ENCODE measurements at places on chromosomes 12 and 14. TPM values are rescaled to one million over a fixed set of nuclear protein-coding genes. Genes with fewer than 3 reads are reported as not detected.

- peak; percentile 92 for DNase-seq
- H3K27me3 ChIP-seq: no peaks in the 10 kb centered on the region
- H3K4me1 ChIP-seq: peaks cover 4% of the 10 kb centered on the region
- no peak overlapping the region for H3K27ac ChIP-seq
- H3K4me3 ChIP-seq: no peak overlapping the region
Observed at GRCh38 chr14:104639885-104640548, 35.4 kb upstream of the TMEM179 start.

DNA sequence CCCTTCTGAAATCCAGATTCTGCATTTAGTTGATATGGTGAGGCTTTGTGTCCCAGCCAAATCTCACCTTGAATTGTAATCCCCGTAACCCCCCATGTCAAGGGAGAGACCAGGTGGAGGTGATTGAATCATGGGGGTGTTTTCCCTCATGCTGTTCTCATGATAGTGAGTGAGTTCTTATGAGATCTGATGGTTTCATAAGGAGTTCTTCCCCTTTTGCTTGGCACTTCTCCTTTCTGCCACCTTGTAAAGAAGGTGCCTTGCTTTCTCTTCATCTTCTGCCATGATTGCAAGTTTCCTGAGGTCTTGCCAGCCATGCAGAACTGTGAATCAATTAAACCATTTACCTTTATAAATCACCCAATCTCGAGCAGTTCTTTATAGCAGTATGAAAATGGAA, 23.1 kb upstream of the C12orf42 start:
- DNase-seq: no peak
- no peaks in the 10 kb centered on the region for H3K36me3 ChIP-seq
- no peaks in the 10 kb centered on the region for H3K27me3 ChIP-seq
- no peak overlapping the region for H3K27ac ChIP-seq

GRCh38 chr14:102949062-102949800, 26.8 kb downstream of the AMN start:
- no peak for DNase-seq
- H3K36me3 ChIP-seq: peaks cover 94% of the 10 kb centered on the region
- no peak overlapping the region for H3K4me3 ChIP-seq
- H3K4me1 ChIP-seq: no peaks in the 10 kb centered on the region
- H3K27me3 ChIP-seq: no peaks in the 10 kb centered on the region

GRCh38 chr14:28784096-28785048, 17.8 kb downstream of the FOXG1 start:
- H3K36me3 ChIP-seq: no peaks in the 10 kb centered on the region
- H3K4me3 ChIP-seq: no peak overlapping the region
- no peak for DNase-seq

- no peaks in the 10 kb centered on the region for H3K27me3 ChIP-seq
- no peaks in the 10 kb centered on the region for H3K36me3 ChIP-seq
- no peak for DNase-seq
- no peak overlapping the region for H3K27ac ChIP-seq
Observed at GRCh38 chr12:93626160-93626559, 51.0 kb upstream of the CRADD start.

DNA sequence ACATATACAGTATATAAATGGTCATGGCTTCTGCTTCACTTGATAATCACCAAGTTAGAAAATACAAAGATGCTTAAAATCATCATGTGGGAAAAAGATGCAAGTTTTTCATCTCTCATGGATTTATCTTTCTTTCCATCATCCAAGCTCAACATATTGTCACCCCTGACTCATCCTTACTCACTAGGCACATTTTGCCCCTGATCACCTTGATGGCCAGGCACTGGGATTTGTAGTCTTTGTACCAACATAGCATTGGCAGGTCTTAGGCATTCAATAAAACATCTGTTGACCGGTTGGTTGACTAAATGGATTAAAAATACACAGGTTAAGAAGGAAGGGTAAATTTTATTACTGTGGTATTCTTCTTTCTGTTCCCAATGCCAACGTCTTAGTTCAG, 28.1 kb downstream of the KLHDC2 start:
- no peaks in the 10 kb centered on the region for H3K4me1 ChIP-seq
- H3K27ac ChIP-seq: no peak overlapping the region
- H3K27me3 ChIP-seq: no peaks in the 10 kb centered on the region
- no peak overlapping the region for H3K4me3 ChIP-seq
- H3K36me3 ChIP-seq: peaks cover 69% of the 10 kb centered on the region

GRCh38 chr14:101251812-101252442, 309.4 kb upstream of the DIO3 start:
- H3K4me3 ChIP-seq: no peak overlapping the region
- H3K27me3 ChIP-seq: no peaks in the 10 kb centered on the region
- H3K4me1 ChIP-seq: no peaks in the 10 kb centered on the region
- DNase-seq: no peak
- H3K27ac ChIP-seq: no peak overlapping the region

The KCNA5 gene
- not detected for total RNA-seq

The NAA25 gene
- total RNA-seq: 16.6 TPM

DNA sequence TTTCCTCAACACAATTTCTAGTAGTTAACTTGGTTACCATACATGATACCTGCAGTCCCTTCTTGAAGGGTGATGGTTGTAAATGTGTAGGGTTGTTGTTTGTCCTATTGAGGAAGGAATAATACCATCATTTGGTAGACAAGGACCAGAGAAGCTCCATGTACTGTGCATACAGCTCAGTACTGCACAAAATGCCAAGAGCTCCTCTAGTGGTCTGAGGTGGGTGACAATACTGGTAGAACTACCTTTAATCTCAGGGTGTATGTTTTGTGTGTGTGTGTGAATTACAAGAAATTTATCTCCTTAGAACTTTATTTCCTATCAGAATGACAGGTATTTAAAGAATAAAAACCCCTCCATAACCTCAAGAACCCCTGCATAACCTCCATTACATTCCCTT, 575.3 kb downstream of the TMTC2 start:
- H3K27me3 ChIP-seq: no peaks in the 10 kb centered on the region
- no peak overlapping the region for H3K4me3 ChIP-seq
- no peak for DNase-seq
- H3K36me3 ChIP-seq: no peaks in the 10 kb centered on the region

The IGF1 gene
- 23.9 TPM for total RNA-seq

The AMN gene
- total RNA-seq: 14.9 TPM

DNA sequence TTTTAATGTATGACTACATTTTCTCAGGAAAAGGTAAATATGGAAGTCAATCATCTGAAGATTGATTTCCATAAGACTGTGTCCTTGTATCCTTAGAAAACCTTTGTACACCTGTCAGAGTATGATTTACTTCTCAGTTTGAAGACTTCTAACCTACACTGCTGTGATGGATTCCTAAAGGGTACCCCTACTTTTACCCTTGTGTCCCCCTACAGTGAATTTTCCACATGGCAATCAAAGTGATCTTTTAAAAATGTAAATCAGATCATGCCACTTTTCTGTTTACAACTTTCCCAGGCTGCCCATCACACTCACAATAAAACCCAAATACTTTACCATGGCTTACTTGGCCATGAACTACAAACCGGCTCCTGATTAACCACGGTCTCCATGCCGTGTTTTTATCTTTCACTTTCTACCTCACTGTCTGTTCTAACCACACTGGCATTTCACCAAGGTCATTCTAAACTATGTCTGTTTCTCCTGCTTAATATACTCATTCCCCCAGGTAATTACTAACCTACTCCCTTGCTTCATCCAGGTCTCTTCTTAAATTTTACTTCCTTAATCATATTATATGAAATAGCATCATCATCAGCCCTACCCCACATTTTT, 8.1 kb downstream of the DNAI7 start:
- no peak overlapping the region for H3K4me3 ChIP-seq
- no peak for DNase-seq
- no peaks in the 10 kb centered on the region for H3K36me3 ChIP-seq
- H3K4me1 ChIP-seq: no peaks in the 10 kb centered on the region
- H3K27ac ChIP-seq: no peak overlapping the region

- DNase-seq: no peak
- H3K36me3 ChIP-seq: no peaks in the 10 kb centered on the region
- H3K4me3 ChIP-seq: no peak overlapping the region
- peaks cover 10% of the 10 kb centered on the region for H3K4me1 ChIP-seq
Observed at GRCh38 chr14:20970647-20970982, 15.3 kb downstream of the RNASE2 start.

The P2RX2 gene
- total RNA-seq: 1.2 TPM

The KLRC2 gene
- total RNA-seq: 9.7 TPM

DNA sequence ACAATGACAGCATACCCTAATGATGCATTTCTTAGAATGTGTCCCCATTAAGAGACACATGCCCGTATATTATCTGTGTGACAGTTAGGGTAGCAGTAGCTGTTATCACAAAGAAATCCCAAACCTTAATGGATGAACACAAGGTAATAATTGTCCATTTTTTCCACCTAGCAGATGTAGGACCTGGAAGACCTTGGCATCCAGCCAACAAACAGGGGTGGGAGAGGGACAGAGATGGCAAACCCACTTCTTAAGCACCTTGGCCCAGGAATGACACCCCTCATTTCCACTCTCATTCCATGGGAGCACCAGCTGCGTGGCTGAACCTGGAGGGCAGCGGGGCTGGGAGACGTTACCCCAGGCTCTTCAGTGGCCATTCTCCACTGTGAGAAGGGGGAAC, 679.0 kb downstream of the AACS start:
- H3K27ac ChIP-seq: no peak overlapping the region
- H3K4me3 ChIP-seq: no peak overlapping the region
- H3K4me1 ChIP-seq: no peaks in the 10 kb centered on the region
- DNase-seq: no peak

DNA sequence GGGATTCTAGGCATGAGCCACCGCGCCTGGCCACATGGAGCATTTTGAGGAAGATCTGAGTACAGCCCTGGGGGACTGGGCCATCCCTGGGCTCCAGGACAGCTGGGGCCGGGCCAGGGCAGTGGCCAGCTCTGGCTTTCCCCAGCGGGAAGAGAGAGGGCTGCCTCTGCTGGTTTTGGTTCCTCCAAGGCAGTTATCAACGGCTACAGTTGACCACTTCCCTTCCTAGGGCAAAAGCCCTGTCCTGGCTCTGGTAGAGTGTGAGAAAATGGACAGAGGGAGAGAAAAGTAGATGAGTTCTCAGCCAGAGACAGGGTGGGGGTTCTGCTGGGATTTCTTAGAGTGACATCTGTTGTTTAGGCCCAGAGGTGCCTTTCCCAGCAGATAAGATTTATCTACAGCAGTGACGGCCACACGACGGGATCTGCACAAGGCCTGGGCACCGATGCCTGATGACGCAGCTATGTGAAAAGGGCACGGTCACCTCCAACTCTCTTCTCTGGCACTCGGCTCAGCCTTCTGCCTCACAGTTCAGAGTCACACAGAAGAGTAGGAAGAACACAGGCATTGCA, 5.5 kb upstream of the HVCN1 start:
- no peaks in the 10 kb centered on the region for H3K36me3 ChIP-seq
- peaks cover 20% of the 10 kb centered on the region for H3K4me1 ChIP-seq
- DNase-seq: peak; percentile 60
- H3K4me3 ChIP-seq: no peak overlapping the region
- peak overlapping the region; percentile 76 for H3K27ac ChIP-seq

The EPYC gene
- not detected for total RNA-seq

DNA sequence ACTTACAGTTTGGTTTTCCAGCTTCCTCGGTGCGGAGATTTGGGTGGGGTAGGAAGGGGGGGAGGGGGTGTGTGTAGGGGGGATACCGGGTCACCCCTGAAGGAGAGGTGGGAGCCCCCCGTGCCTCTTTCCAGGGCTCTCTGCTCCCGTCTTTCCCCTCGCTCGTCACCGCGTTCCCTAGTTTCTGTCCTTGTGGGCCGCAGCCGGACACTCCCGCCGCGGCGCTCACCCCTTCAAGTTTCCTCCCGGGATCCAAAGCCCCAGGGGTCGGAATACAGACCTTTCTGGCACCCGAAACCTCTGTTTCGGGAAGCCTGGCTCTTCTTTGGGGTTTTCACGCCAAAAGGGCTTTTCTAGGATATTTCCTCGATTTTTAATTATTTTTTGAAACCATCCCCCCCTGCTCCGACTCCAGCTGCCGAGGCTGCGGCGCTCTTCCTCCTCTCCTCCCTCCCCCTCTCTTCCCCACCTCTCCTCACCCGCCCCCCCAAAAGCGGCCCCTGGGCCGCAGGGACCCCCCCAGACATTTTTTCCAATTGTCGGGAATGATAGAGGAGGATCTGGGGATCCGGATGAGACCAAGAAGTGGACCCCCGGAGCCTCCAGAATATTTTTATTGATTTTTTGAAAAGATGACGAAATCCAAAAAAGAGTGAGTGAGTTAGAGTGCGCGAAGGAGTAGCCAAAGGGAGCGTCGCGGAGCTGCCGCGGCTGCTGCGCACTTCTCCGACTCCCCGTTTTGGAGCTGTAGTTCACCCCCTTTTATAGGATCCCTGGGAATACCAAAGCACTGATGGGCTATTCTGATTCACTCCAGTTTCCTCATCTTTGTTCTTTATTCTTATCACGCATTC, 1.7 kb downstream of the CCND2 start:
- peak overlapping the region; percentile 79 for H3K27ac ChIP-seq
- DNase-seq: peak; percentile 81
- H3K4me1 ChIP-seq: peaks cover 89% of the 10 kb centered on the region
- no peaks in the 10 kb centered on the region for H3K36me3 ChIP-seq
- H3K4me3 ChIP-seq: peak overlapping the region; percentile 74
- peaks cover 27% of the 10 kb centered on the region for H3K27me3 ChIP-seq

The A2ML1 gene
- total RNA-seq: not detected

The PMCH gene
- total RNA-seq: not detected

- H3K4me3 ChIP-seq: no peak within 1 kb of the TSS
- H3K27ac ChIP-seq: no peak within 1 kb of the TSS
Observed at GRCh38 chr14:59919570-59920377, at the start of gene LRRC9. Gene LRRC9 (plus strand): TSS chr14:59920144.

DNA sequence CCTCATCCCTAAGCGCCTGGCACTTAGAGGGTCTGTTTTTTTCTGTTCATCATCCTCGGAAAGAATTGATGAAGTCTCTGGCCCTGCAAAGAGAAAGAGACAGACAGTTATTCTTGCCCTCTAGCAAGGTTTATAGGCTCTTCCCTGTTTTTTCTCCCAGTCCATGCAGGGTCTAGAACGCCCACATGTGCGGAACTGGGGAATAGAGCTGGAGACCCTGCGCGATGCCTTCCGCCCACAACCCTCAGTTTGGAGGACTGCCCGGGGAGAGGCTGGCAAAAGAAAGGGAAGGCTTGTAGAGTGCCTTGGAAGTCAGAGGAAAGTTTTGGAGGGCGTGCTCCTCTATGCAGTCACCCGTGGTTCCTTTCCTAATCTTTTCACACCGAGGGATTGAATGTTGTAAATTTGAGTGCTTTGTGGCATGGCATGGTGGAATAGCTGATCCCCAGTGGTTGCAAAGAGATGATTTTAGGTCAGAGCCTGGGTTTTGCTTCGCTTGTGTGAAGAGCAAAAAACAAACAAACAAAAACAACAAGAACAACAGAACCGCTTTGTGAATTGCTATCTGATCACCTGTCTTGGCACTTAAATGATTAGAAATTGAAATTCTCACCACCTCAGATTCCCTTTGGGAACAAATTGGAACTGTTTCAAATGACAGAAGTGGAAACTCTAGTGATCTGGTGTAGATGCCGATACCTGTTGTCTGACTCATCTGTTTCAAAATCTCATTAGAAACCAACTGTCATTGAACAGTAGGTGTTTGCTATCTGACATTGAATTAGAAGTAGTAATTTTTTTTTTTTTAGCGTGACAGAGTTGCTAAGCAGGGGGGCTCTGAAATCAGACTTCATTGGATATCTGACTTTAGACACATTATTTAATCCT, 947 bp downstream of the GAS2L3 start:
- H3K27me3 ChIP-seq: no peaks in the 10 kb centered on the region
- peak overlapping the region; percentile 34 for H3K4me3 ChIP-seq
- peaks cover 12% of the 10 kb centered on the region for H3K4me1 ChIP-seq
- H3K36me3 ChIP-seq: no peaks in the 10 kb centered on the region
- no peak for DNase-seq

The TMEM132C gene
- total RNA-seq: 1.1 TPM

- H3K27ac ChIP-seq: peak overlapping the region; percentile 11
- H3K4me1 ChIP-seq: peaks cover 13% of the 10 kb centered on the region
- no peaks in the 10 kb centered on the region for H3K36me3 ChIP-seq
- no peaks in the 10 kb centered on the region for H3K27me3 ChIP-seq
- H3K4me3 ChIP-seq: no peak overlapping the region
- DNase-seq: no peak
Observed at GRCh38 chr14:75252254-75252837, 26.3 kb upstream of the FOS start.

The SART3 gene
- total RNA-seq: 64.5 TPM
